ENCODE measurements at places on chromosomes 5 and 9. TPM values are rescaled to one million over a fixed set of nuclear protein-coding genes. Genes with fewer than 3 reads are reported as not detected.
A peak's percentile ranks its signal among the peaks of the same experiment; 100 is the strongest.

DNA sequence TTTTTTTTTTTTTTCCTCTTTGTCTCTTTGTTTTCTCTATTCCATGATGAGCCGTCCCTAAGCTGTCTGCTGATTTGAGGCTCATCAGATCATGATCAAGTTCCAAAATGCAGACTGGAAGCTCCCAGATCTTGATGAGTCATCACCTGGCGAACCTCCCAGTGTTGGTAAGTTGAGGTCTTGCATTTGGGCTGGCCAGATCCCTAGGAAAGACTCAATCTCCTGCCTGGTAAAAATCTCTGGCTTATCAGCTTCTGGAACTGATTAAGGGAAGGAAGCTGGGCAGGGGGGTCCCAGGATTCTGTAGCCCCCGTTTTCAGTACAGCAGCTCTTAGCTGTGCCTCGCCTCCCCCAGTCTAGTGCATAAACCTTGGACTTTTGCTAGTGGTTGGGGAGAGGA lies 69.0 kb downstream of the TSPAN17 start:
- peak; percentile 21 for DNase-seq

GRCh38 chr5:124404796-124405195 lies 341.6 kb downstream of the ZNF608 start:
- DNase-seq: no peak

GRCh38 chr5:87074934-87075541 lies 192.6 kb upstream of the RASA1 start:
- DNase-seq: no peak

The DDX4 gene
- not detected for polyA plus RNA-seq

The NR2F1-AS1 gene
- 3.3 TPM for polyA plus RNA-seq

DNA sequence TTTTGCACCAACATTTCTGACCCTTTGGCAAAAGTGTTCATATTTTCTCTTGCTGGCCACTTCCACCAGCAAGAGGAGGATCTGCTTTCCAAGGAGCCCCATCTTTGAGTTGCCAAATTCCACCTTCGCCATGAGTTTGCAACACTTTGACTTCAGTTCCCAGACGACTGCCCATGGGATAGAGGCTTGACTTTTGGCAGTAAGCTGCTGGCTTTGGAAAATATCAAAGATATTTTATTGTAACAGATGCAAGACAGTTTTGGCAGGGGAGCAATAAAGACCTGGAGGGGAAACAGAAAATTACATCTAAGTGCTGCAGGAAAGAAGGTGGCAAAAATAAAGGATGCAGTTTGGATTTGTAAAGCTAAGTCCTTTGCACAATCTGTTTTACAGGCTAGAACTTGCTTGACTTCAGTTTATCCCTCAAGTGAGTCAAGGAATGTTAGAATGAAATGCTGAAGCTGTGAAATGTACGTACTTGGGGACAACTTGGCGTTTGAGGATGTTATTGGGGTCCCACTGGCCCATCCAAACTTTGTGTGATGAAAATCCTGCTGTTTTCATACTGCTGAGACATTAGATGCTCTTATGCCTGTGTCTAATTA lies 232.9 kb downstream of the GOLPH3 start:
- DNase-seq: no peak

The DBH gene
- polyA plus RNA-seq: 0.51 TPM

GRCh38 chr5:142364251-142365145 lies 39.7 kb upstream of the SPRY4 start:
- no peak for DNase-seq
